Activated CD8-positive, alpha-beta memory T cell treated with anti-CD3 and anti-CD28 coated beads, Interleukin-2, amount 10 ng/mL, durations not matched to agents 7 days and 5 days (primary cell): ENCODE measurements at places on chromosomes 12 and 14.

DNA sequence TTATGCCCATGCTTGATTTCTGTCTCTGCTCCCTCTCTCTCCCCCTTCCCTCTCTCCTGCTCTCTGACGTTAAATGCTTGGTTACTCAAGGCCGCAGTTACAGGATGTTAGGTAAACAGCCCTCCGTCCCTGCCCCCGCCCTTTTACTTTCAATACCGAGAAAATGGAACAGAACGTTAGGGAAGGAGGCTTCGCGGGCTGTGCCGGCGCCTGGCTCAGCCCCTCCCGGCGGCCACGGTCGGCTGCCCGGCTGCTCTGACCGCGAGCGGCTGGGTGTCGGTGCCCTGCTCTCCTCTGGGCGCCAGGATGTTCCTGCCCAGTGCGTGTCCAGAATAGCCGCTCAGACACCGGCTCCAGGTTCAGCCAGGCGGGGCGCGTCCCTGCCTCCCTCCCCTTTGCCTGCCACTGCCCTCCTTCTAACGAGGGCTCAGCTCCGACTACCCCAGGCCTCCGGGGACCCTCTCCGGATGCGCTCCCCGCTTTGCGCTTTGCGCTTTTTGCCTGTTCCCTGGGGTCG, 166.1 kb downstream of the ADCK1 start:
- H3K27ac ChIP-seq = peak overlapping the region; percentile 38
- peak; percentile 67 for DNase-seq
- H3K4me3 ChIP-seq = peak overlapping the region; percentile 48
- H3K4me1 ChIP-seq = peaks cover 3% of the 10 kb centered on the region

DNA sequence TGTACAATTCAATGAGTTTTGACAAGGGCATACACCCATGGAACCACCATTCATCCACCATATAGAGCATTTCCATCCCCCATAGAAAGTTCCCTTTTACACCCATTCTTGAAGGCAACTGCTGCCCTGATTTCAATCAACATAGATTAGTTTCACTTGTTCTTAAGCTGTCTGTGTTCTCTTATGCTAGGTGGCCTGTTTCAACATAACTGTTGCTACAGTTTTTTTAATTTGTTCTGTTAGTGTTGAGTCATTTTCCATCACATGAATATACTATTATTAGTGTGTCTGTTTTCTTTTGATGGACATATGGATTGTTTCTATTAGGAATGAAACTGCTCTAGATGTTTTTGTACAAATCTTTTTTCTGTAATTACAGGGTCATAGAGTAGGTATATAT, 123.4 kb downstream of the PTPRQ start:
- no peaks in the 10 kb centered on the region for H3K27me3 ChIP-seq
- no peaks in the 10 kb centered on the region for H3K4me1 ChIP-seq
- no peaks in the 10 kb centered on the region for H3K36me3 ChIP-seq
- no peak overlapping the region for H3K27ac ChIP-seq
- no peak overlapping the region for H3K4me3 ChIP-seq

DNA sequence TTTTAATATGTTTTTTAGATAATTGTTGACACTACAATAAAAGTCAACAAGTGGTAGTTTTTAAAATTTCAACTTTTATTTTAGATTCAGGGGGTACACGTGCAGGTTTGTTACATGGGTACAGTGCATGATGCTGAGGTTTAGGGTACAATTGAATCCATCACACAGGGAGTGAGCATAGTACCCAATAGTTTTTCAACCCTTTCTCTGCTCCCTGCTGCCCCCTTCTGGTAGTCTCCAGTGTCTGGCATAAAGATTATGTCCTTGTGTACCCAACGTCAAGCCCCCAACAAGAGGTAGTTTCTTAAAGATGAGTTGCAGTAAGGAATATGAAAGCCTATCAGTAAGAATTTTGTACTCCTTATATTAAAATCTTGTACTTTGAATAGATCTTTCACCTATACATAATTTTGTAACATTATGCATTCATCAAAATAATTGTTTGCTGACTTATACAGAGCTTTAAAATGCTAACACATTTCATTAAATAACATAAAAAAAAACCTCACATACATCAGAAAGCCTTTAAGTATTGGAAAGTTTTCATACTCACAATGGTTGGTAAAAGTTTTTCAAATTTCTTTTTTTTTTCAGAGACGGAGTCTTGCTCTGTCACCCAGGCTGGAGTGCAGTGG, 5.4 kb upstream of the RALGAPA1 start:
- DNase-seq = peak; percentile 85
- no peak overlapping the region for H3K27ac ChIP-seq
- no peaks in the 10 kb centered on the region for H3K36me3 ChIP-seq
- H3K27me3 ChIP-seq = peaks cover 3% of the 10 kb centered on the region

DNA sequence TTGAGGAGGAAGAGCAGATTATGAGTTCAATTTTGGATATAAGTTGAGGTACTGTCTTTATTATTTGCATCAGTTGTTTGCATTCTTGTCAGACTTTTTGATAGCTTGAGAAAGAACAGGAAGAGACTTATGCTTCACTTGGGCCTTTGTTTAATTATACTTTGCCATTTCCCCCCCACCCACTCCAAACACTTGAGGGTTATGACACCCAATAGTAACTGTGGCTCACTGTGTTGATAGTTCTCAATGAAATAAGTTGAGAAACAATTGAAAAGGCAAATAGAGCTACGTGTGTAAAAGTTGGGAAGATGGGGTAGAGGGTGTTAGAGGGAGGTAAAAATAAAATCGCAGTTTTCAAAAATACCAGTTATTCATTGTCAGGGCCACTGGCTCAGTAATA, 17.7 kb downstream of the NAA30 start:
- H3K27me3 ChIP-seq = no peaks in the 10 kb centered on the region
- no peak overlapping the region for H3K27ac ChIP-seq
- H3K4me3 ChIP-seq = no peak overlapping the region
- H3K36me3 ChIP-seq = peaks cover 62% of the 10 kb centered on the region
- H3K4me1 ChIP-seq = peaks cover 8% of the 10 kb centered on the region

DNA sequence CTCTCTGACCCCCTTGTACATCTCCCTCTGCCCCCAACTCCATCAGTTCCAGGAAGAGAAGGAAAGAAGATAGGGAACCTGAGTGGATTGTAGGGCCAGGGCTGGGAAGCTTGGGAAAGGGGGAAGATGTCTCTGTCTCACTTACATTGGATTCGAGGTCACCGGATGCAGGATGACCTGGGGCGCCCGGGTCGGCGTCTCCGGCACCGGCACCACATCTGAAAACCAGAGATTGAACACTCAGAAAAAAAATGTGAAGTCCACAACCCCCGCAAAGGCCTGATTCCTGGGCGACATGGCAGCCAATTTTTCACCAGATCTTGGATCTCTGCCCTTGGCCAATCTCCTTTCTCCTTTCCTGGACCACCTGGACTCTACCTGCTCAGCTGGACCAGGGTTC, 169.4 kb upstream of the NOS1 start:
- no peaks in the 10 kb centered on the region for H3K27me3 ChIP-seq
- no peaks in the 10 kb centered on the region for H3K36me3 ChIP-seq
- H3K27ac ChIP-seq = no peak overlapping the region
- H3K4me1 ChIP-seq = no peaks in the 10 kb centered on the region

- no peak overlapping the region for H3K4me3 ChIP-seq
- DNase-seq = no peak
- H3K27me3 ChIP-seq = no peaks in the 10 kb centered on the region
- no peaks in the 10 kb centered on the region for H3K36me3 ChIP-seq
- no peaks in the 10 kb centered on the region for H3K4me1 ChIP-seq
Measured at GRCh38 chr12:127629066-127629820, 637.7 kb upstream of the TMEM132C start.

- no peak overlapping the region for H3K27ac ChIP-seq
- H3K4me3 ChIP-seq = no peak overlapping the region
- DNase-seq = no peak
- peaks cover 45% of the 10 kb centered on the region for H3K4me1 ChIP-seq
Measured at GRCh38 chr12:98738539-98738938, 93.4 kb downstream of the APAF1 start.

DNA sequence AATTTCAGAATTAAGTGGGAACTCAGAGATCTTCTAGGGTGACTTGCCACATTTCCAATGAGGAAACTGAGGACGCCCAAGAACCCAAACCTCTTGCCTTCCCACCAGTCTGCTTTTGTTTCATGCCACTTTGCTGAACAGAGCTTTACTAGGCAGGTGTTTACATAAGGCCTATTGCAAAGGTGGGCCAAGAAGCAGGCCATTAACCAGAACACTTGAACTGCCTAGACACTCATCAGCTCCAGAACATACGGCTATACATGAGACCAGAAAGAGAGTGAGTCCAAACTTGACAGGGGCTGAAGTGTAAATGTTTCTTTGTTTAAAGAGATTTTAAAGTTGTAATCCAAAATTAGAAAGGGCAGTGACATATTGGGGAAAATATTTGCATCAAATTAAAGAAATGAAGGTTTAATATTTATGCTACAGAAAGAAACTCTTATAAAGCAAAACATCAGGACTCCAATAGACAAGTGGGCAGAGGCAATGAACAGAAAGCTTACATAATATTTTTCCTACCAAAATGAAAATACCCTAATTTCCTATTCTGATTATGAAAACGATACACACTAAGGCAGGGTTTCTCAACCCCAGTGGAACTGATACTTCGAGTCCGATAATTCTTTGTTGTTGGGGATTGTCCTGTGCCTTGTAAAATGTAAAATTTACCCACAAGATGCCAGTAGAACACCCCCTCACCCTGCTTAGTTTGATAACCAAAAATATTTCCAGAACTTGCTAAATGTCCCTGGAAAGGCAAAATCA, 11.7 kb downstream of the BATF start:
- H3K36me3 ChIP-seq = peaks cover 70% of the 10 kb centered on the region
- H3K27me3 ChIP-seq = no peaks in the 10 kb centered on the region
- no peak overlapping the region for H3K4me3 ChIP-seq

GRCh38 chr12:95809000-95809680, 18.6 kb upstream of the NTN4 start:
- H3K4me1 ChIP-seq = peaks cover 10% of the 10 kb centered on the region
- H3K36me3 ChIP-seq = no peaks in the 10 kb centered on the region
- H3K4me3 ChIP-seq = no peak overlapping the region
- H3K27ac ChIP-seq = no peak overlapping the region
- no peak for DNase-seq
- peaks cover 28% of the 10 kb centered on the region for H3K27me3 ChIP-seq

- no peaks in the 10 kb centered on the region for H3K27me3 ChIP-seq
- peak overlapping the region; percentile 13 for H3K27ac ChIP-seq
- H3K4me3 ChIP-seq = no peak overlapping the region
- peaks cover 34% of the 10 kb centered on the region for H3K4me1 ChIP-seq
- DNase-seq = no peak
- peaks cover 88% of the 10 kb centered on the region for H3K36me3 ChIP-seq
Measured at GRCh38 chr14:103340480-103341212, 6.6 kb downstream of the EIF5 start.
